Ammon's horn (tissue), 1 donor: ENCODE measurements at places on chromosomes 7 and 10.

DNA sequence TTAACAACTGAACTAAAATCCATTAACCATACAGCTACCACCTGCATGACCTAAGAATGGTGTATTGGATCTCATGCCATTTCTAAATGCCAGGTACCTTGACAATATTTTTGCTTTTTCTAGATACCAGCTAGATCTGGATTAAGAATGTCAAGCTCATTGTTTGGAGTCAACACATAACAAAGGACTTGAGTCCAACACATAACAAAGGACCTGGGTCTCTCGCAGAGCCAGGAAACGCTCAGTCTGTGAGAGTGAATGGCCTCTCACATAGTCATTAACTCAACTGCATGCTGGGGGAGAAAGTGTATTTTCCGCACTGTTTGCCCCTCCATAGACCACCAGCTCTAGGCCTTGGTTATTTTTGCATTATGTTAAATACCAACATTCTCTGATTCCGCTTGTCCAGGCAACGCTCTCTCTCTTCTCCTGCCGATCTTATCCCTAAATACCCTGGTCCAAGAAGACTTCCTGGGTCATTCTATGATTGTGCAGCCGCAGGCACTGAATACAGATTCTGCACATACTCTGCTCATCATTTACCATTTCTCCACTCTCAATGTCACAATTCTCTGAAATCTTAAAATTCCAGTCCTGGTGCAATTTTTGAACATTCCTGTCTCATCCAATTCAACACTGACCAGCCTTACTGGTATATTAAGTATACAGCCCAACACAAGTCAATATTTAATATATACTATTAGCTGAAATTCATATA, 31.2 kb downstream of the ITIH5 start:
- DNase-seq = no peak

GRCh38 chr10:86377797-86378146, 11.2 kb upstream of the GRID1 start:
- no peak for DNase-seq

- peak; percentile 65 for DNase-seq
Measured at GRCh38 chr10:72007246-72007892, 43.2 kb downstream of the CHST3 start.

DNA sequence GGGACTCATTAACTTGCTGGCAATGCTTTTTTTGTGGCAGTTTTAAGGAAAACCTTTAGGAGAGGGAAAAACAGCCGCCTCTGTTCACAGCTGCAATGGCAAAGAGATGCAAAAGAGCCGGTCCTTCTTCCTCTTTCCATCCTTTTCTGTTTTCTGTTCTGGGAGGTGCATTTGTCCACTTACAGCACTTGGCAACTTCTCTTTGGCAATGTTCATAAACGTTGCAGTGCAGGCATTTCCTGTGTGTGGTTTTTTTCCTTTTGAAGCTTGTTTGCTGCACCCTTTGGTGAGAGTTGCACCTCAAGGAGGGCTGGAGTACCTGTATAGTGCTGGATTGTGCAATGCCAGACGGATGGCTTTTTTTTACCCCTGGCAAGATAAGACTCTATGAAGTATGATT, 53.9 kb upstream of the HABP2 start:
- no peak for DNase-seq

GRCh38 chr7:82110146-82110840, 333.3 kb downstream of the CACNA2D1 start:
- no peak for DNase-seq

DNA sequence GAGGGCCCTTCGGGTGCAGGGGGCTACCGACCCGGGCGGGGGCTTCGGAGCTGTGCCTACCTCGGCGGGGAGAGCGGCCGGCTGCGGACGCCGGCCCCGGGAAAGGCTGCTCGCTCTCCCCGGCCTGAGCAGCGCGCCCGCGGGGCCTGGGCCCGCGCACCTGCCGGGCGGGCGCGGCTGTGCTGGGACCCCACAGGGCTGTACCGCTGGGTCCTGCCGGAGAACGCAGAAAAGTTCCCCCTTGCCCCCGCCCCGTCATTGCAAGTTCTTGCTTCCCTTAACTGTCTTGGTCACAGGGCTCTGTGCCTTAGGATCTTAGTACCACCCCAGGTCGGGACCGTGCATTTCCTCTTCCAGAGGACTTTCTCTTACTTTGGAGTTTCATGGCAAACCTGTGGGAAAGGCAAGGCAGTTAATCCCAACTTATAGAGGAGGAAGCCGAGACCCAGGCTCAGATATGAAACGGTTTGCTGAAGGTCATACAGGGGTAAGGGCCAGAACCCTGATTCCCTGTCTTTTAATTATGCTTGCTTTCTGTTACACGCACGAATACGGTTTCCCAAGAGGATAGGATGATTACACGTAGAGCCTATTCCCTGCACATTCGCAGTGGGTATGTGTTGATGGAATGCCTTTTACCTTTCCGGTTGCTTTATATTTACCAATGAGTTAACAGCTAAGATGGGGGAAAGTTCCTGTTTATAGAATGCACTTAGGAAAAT, 652 bp downstream of the PCGF5 start:
- peak; percentile 34 for DNase-seq

- DNase-seq = no peak
Measured at GRCh38 chr10:98263088-98263487, 4.9 kb downstream of the LOXL4 start.

GRCh38 chr7:155093596-155093995, 23.5 kb downstream of the HTR5A start:
- no peak for DNase-seq
